Activated naive CD8-positive, alpha-beta T cell treated with anti-CD3 and anti-CD28 coated beads, Interleukin-2, amount 50 U/mL, for 16 hours (primary cell): ENCODE measurements at places on chromosomes 5 and 9.

GRCh38 chr5:164708831-164709230, 1203.4 kb downstream of the MAT2B start:
- no peak for DNase-seq

DNA sequence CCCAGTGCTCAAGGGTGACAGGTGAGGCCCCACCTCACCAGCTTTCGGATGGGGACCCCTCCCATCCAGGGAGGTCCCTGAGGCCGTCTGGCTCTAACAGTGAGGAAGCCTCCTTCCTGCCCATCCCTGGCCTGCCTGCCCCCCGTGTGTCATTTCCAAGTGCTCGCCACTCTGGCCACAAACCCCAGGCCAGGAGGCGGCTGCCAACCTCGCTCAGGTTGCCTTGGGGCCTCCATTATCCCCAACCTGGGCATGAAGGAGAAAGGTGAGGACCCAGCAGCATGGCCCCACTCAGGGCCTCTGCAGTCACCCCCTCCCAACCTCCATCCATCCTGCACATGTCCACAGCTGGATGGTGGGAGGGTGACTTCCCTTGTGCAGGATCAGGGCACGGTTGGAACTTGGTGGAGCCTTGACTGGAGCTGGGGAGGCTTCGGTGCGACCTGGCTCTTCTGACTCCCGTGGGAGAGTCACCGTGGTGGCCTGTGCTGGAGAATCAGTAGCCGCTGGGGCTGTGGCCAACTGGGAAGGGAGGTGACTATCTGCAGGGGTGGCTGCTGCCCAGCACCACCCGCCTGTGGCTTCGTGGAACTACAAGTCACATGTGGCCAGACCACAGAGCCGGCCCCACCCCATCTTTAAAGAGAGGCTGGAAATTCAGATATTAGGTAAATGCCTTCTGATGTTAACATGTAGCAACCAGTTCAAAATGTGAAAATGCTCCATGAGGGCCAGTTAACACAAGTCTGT, 37.5 kb upstream of the GFPT2 start:
- no peak for DNase-seq

GRCh38 chr9:33408087-33408486, 5.7 kb upstream of the AQP7 start:
- DNase-seq = no peak

DNA sequence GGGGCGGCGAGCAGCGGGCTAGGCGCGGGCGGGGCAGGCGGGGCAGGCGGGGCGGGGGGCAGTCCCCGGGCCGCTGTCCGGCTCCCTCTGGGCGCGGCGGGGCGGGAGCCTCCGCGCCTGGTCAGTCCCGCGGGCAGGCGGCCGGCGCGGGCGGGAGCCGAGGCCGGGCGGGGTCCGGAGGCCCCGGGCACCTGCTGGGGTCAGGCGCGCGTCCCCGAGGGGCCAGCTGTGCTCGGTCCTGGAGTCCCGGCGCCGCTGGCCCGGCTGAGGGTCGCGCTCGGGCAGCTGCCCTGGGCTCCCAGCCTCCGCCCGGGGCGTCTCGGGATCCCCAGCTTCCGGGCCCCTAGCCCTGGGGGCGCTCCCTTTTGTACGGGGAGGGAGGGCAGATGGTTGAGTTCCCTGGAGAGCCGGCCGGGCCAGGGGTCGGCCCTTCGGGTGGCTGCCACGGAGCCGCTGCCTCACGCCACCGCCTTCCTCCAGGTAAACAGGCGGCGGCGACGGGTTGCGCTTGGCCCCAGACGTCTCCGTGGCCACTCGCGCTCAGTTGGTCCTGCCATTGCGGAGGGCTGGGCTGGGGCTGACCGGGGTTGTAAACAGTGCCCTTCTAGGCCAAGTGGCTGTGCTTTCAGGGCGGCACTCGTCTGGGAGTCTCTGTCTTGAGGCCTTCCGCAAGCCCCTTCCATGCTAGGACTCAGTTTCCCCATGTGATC, 473 bp downstream of the ZBTB34 start:
- no peak for DNase-seq

- DNase-seq = no peak
Observed at GRCh38 chr5:174402222-174402812, 322.1 kb upstream of the MSX2 start.

- no peak for DNase-seq
Observed at GRCh38 chr9:134027561-134027960, 2.3 kb downstream of the BRD3OS start.

- no peak for DNase-seq
Observed at GRCh38 chr9:79973627-79974026, 401.9 kb downstream of the TLE4 start.

DNA sequence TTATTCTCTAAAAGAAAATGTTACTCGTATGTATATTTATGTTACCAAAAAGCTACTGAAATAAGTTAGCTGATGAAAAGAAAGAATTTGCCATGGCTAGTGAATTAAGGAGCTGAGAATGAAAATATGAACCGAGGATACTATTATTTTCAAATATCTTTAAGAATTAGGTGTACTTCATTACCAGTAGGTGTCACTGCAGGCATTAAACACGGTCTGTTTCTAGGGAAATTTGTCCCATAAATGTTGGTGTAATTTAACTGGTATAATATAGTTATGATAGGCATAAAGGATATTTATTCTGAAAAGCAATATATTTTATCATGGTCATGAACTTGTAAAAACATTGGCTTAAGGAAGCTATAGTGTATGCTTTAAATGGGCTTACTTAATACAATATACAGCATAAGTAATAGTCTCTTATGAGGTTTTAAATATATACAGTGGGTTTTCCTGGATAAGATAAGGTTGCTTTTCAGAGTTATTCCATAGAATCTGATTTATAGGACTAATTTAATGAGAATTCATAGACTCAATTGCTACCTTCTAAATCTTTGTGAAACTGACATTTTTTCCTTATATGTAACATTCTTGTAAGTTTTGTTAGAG, 72.4 kb upstream of the MPDZ start:
- no peak for DNase-seq

GRCh38 chr5:56142614-56143372, 90.3 kb downstream of the ANKRD55 start:
- DNase-seq = no peak

GRCh38 chr5:114332925-114333324, 28.9 kb upstream of the KCNN2 start:
- DNase-seq = no peak

GRCh38 chr9:75504721-75505120, 385.8 kb upstream of the PCSK5 start:
- no peak for DNase-seq

GRCh38 chr5:38193015-38193581, 65.3 kb upstream of the EGFLAM start:
- peak; percentile 6 for DNase-seq

- no peak for DNase-seq
Observed at GRCh38 chr5:93406971-93407401, 174.0 kb downstream of the NR2F1-AS1 start.

GRCh38 chr5:88659529-88660263, 223.3 kb downstream of the MEF2C start:
- no peak for DNase-seq

GRCh38 chr9:126205845-126206498, 120.7 kb upstream of the MVB12B start:
- DNase-seq = no peak

DNA sequence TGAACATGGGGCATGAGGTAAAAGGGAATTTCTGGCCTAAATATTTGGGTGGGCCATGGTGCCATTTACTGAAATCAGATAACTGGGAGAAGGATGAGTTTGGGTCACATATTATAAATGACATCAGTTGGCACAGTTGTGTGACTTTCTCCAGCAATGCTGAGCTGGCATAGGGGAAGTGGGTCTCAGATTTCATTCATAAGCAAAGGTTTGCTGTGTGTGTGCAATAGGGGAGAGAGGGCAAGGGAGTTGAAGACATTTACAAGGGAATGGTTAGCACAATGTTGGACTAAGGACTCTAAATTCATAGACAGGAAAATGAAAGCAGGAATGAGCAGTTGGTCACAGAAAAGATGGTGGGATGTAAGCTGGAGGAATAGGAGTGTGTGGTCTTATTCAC, 47.8 kb upstream of the KLF9 start:
- DNase-seq = no peak

GRCh38 chr5:51326844-51327243, 56.4 kb upstream of the ISL1 start:
- no peak for DNase-seq

- DNase-seq = no peak
Observed at GRCh38 chr9:125391704-125392103, 130.1 kb downstream of the GAPVD1 start.

DNA sequence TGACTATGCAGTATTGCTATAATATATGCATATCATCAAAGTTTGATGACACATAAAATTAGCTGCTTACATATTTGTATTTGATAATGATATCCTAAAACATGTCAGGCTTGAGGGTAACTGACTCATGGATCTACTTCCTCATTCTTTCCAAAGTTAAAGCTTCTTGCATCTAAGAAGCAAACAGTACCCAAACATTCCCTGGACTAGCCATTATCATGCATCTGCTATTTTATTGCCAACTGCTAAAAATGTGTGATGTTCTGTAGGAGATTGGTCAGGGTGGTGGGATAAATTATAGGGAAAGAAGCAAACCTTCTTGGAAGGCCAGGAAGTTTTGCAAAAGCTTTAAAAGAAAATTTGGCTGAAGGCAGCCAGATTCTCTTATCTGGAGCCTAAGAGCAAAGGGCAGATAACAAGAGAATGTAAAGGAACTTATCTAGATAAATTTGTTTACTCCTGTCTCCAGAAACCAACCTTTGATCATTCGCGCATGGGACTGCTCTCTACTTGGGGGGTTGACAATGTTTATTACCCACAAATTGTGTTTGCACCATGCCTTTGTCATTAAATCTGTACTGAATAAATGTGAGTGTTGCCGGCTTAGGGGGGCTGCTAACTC, 604.1 kb upstream of the TLE4 start:
- no peak for DNase-seq

DNA sequence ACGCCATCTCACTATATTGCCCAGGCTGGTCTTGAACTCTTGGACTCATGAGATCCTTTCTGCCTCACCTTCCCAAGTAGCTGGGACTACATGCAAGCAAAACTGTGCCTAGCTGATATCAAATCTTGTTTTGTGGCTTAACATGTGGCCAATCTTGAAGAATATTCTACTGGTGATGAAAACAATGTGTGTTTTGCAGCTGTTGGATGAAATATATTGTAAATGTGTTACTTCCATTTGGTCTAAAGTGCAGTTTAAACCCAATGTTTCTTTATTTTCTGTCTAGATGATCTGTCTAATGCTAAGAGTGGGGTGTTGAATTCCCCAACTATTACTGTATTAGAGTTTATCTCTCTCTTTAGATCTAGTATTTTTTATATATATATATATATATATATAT, 73.1 kb downstream of the RNF130 start:
- no peak for DNase-seq

- DNase-seq = no peak
Observed at GRCh38 chr5:1443991-1444360, 1.3 kb downstream of the SLC6A3 start.

DNA sequence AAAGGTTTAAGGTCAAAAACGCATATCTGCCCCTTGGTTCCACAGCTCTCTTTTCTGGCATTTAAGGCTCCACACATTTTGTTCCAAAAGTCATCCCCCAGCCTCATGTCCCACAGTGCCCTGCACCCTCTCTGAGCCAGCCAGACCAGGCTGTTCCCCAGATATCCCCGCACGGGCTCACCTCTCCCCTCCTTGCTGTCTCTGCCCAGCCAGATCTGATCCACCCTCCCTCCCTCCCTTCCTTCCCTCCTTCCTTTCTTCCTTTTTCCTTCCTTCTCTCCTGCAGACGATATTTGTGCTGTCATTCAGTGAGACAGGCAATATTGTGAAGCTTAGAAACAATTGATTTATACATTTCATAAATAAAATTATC, 37.0 kb downstream of the DUSP1 start:
- no peak for DNase-seq

DNA sequence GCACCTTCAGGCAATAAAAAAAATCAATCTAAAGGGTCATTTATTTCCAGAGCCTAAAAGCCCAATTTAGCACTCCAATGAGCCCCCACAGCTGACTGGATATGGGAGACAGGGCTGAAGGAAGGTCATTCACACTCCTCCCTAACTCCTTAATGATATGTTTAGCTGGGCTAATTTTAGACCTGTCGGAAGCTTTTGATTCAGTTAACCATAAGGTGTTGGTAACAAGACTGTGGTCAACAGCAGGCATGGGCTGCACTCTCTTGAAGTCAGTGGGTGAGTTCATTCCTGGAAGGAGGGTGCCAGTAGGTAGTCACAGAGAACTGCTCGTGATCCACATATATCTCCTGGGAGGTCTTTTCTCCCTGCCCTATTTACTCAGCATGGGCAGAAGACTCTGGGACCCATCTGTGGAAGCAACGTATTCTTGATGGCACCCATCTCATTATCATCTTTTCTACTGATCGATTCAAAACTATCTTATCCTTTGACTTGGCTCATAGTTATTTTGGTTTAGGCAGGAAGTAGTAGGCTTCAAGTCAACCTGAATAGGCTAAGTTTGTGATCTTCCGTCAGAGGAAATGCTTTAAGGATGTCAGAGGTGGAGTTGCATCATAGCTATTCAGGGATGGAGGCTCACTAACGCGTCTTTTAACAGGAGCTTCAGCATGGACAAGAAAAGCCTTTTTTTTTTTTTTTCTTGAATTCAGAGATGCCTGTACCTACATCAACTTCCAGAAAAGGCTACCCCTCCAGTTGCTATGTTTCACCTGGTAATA, 367.7 kb upstream of the SLC30A5 start:
- no peak for DNase-seq

GRCh38 chr9:1051210-1051583, 1.0 kb downstream of the DMRT2 start:
- DNase-seq = no peak

DNA sequence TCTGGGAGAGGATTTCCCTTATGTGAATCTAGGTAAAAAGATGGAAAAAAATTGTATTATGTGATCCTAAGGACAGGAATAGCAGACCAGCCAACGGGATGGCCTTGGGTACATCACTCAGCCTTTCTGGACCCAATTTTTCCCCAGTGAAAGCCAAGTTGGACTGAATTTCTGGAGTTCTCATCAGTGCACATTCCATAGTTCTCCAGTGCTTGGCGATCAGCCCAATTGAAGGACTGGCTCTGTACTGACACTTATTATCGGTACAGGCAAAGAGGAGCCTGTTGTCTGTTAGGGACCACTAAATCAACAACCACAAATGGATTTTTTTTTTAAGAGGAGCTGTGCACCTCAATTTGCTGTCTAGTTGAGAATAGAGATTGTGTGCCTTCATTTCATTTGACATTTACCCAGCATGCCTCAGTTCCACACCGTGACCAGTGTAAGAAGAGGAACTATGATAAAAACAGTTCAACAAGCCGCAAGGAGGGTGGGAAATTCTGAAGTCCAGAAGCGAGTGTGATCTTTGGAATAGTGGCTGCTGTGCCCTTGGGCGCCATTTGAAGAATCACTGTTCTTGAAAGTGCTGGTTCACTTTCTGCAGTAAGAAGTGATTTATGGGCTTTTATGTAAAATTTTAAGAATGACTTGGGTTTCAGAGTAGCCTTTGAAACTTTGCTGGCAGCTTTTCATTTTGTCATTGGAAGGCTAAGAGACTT, 8.0 kb downstream of the ARL10 start:
- DNase-seq = no peak

DNA sequence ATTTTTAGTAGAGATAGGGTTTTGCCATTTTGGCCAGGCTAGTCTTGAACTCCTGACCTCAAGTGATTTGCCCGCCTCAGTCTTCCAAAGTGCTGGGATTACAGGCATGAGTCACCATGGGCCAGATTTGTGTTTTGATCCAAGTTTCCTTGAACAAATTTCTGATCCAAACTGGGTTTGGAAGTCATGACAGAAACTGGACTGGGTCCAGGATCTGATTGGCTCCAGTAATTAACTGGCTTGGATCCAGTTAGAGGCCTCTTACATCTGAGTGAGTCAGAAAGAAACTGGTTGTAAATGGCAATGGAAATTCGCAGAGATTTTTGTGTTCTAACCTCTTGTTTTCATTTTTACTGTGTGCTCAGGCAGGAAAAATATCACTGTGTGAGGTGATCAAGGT, 141.6 kb downstream of the SLC25A46 start:
- no peak for DNase-seq
